Neural progenitor cell (in vitro differentiated cells): ENCODE measurements at places on chromosomes 12 and 14.

DNA sequence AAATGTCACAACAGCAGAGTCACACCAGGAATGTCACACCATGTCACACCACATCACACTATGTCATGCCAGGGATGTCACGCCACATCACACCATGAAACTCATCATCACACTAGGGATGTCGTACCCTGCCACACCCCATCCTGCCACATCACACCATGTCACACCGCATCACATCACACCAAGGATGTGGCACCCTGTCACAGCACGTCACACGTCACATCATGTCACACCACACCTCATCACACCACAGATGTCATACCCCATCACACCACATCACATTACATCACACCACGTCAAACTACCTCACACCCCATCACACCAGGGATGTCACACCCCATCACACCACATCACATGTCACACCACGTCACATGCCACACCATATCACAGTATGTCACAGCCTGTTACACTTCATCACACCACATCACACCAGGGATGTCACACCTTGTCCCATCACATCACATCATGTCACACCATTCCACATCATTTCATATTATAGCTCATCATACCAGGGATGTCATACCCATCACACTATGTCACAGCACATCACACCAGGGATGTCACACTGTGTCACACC is 90.9 kb downstream of the TMEM121 start:
- H3K36me3 ChIP-seq, result no peaks in the 10 kb centered on the region
- DNase-seq, result no peak
- H3K4me3 ChIP-seq, result no peak overlapping the region
- H3K27me3 ChIP-seq, result no peaks in the 10 kb centered on the region

- peaks cover 12% of the 10 kb centered on the region for H3K36me3 ChIP-seq
- peak overlapping the region; percentile 65 for H3K4me3 ChIP-seq
- DNase-seq, result peak; percentile 52
- H3K27me3 ChIP-seq, result no peaks in the 10 kb centered on the region
- H3K27ac ChIP-seq, result no peak overlapping the region
Measured at GRCh38 chr12:68746572-68747180, 700 bp downstream of the SLC35E3 start.

- no peak overlapping the region for H3K27ac ChIP-seq
- no peaks in the 10 kb centered on the region for H3K36me3 ChIP-seq
- no peak overlapping the region for H3K4me3 ChIP-seq
- DNase-seq, result no peak
- H3K27me3 ChIP-seq, result no peaks in the 10 kb centered on the region
Measured at GRCh38 chr12:115828168-115828567, 449.3 kb downstream of the MED13L start.

- H3K36me3 ChIP-seq, result no peaks in the 10 kb centered on the region
- DNase-seq, result peak; percentile 25
- no peak overlapping the region for H3K4me3 ChIP-seq
- H3K27me3 ChIP-seq, result no peaks in the 10 kb centered on the region
- peaks cover 12% of the 10 kb centered on the region for H3K4me1 ChIP-seq
Measured at GRCh38 chr12:128458301-128458974, 191.5 kb downstream of the TMEM132C start.

DNA sequence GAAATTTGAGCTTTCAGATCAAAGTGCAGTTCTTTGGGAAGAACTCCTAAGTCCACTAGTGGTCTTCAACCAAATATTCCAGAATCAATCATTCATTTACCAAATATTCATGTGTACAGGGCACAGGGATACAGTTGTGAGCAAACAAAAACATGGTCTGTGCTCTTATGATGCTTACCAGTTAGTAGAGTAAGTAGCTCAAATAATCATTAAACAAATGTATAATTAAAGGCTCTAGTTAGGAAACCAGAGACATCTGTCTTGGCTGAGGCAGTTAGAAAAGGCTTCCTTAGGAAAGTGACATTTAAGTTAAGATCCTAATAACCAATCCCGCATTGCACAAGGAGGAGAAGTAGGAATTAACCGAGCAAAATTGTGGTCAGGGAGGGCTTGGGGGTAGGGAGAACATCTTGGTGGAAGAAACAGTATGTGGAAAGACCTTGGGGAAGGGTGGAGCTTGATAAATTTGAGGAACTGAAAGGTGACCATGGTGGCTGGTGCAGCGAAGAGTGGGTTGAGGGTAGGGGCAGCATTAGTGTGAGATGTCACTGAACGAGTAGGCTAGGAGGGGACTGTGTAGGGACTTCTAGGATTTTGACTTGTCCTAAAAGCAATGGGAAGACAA is 40.0 kb downstream of the PEBP1 start:
- no peaks in the 10 kb centered on the region for H3K4me1 ChIP-seq
- no peak overlapping the region for H3K4me3 ChIP-seq

- DNase-seq, result peak; percentile 4
- H3K27me3 ChIP-seq, result no peaks in the 10 kb centered on the region
- no peaks in the 10 kb centered on the region for H3K36me3 ChIP-seq
- no peak overlapping the region for H3K27ac ChIP-seq
Measured at GRCh38 chr14:32225378-32225920, 22.4 kb upstream of the RNU6-8 start.

- H3K4me1 ChIP-seq, result peaks cover 4% of the 10 kb centered on the region
- no peaks in the 10 kb centered on the region for H3K36me3 ChIP-seq
- no peak overlapping the region for H3K27ac ChIP-seq
- no peak overlapping the region for H3K4me3 ChIP-seq
- DNase-seq, result no peak
- H3K27me3 ChIP-seq, result peaks cover 53% of the 10 kb centered on the region
Measured at GRCh38 chr12:75212072-75212471, 2.4 kb upstream of the KCNC2 start.

DNA sequence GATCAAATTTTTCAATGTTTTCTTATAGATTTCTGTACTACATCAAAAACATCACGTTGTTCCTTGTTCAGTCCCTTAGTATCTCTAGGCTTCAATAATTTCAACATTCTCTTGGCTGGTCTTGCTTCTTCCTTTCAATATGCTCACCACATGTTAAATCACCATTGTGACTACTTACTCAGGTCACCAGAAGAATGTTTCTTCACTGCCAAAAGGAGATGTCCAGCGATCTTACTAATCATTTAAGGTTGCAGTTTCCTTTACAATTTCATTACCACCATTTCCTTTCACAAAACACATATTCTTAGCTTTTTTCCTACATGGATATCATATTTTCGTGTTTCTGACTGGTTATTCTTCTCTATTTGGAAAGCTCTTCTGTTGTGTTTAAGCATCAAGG is 363.8 kb downstream of the NAV3 start:
- no peaks in the 10 kb centered on the region for H3K27me3 ChIP-seq
- DNase-seq, result no peak
- H3K27ac ChIP-seq, result no peak overlapping the region
- H3K4me3 ChIP-seq, result no peak overlapping the region
- H3K4me1 ChIP-seq, result no peaks in the 10 kb centered on the region
